Transverse colon (tissue), 4 donors: ENCODE measurements at places on chromosomes 12 and 14. TPM values are rescaled to one million over a fixed set of nuclear protein-coding genes. Genes with fewer than 3 reads are reported as not detected.

GRCh38 chr14:86675059-86675458 lies 1145.1 kb downstream of the FLRT2 start:
- DNase-seq = no peak

DNA sequence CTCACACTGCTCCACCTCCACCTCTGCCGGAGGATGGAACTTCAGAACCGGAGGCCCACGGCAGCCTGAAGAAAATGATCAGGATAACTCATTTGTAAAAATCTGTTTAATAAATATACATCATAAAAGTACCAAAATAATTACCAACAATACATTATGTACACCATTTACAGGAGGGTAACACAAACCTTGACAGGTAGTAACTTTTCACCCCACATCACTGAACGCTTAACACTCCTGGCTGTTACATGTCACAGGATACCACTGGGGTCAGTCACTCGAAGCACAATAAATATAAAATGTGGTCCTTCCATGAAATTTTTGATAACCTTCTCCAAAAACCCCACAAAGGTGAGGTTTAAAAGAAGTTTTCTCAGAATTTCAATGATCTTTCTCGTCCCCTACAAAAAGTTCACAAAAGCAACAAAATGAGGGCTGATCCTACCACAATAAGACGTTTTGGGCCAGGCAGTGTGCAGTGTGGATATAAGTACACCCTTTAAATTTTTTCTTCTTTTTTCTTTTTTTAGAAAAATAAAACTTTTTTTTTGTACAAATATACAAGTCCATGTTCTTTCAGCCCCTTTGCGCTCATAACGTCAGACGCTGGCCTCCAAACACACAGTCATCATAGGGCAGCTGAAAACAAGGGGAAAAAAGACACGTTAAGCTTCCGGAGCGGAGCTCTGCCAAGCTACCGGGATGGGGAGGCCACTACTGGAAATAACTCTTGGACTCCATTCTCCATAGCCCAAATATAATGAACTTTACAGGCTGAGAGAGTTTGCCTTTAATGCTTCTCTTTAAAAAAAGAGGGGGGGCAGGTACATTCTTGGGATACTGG lies 2.9 kb downstream of the NFKBIA start:
- DNase-seq = no peak

GRCh38 chr12:5807090-5807414 lies 138.0 kb downstream of the ANO2 start:
- no peak for DNase-seq

DNA sequence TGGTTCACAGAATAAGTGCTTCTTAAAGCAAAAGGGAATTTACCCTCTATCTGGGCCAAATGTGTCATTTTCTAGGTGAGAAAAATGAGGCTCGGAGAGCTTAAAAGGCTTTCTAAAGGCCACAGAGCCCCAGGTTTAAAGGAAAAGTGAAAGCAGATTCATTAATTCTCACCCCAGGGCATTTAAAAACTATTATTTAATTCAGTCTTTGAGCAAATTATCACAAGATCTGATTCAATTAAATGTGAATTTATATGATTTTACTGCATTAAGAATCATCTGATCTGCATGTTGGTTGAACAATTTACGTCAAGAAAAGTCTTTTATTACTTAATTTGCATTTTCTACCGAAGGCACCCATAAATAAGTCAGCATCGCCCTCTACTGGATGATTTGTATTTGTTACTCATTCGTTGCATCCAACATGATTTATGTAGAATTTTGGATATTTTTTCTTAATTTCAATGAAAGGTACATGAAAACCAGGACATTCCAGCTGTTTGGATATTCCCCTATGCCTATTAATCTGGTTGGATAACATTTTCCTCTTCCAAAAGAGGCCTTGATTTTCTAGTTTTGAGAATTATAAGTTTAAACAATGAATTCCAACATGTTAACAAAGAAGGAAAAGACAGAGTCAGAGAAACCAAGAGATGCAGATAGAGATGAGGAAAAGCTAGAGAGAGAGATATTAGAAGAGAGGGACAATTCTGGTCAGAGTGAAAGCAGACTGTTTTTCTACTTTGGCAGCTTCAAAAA lies 19.1 kb upstream of the DHRS7 start:
- no peak for DNase-seq

Gene ACOT6
- not detected for total RNA-seq

Gene PMCH
- not detected for total RNA-seq

DNA sequence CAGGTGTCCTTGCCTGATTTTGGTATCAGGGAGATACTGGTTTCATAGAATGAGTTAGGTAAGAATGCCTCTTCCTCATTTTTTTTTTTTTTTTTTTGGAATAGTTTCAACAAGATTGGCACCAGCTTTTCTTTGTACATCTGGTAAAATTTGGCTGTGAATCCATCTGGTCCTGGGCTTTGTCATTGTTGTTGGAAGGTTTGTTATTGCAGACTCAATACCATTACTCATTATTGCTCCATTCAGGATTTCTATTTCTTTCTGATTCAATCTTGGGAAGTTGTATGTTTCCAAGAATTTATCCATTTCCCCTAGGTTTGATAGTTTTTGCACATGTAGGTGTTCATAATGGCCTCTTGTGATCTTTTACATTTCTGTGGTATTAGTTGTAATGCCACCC lies 126.0 kb upstream of the KITLG start:
- no peak for DNase-seq

Gene CPM
- total RNA-seq = 147 TPM

- DNase-seq = no peak
Observed at GRCh38 chr12:119808441-119808840, 68.7 kb downstream of the CIT start.

DNA sequence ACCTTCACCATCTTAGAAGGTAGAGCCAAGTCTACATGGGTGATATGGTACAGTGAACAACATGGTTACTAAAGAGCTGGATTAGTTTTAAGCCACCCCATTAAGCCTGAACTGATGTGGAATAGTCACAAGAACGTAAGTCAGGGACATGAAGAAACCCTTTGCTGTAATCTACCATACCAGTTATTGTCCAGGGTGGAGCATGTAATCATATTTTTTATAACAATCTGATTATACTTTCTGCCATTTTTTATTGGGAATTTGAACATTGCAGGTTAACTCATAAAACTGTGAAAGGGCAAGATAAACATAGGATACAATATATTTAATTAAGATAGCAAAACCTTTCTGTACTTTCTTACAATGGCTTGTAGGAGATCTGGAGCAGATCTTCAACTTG lies 103.6 kb downstream of the FIGNL2 start:
- no peak for DNase-seq

DNA sequence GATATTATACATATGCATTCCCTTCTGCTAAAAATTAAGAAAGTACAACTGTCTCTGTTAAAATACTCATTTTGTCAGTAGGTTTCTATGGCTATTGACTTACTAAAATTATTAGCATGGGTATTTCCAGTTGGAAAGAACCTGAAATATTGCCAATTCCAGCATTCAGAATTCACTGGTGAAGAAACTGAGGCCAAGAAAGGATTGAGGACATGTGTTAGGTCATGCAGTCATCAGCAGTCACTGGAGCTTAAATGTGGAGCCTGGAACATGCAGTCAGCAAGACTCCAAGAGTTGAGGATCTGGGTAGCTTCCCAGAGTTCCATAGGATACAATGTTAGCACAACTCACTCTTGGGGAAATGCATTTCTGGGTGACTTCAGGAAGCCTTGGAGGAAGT lies 1335.6 kb downstream of the AACS start:
- DNase-seq = no peak

- no peak for DNase-seq
Observed at GRCh38 chr12:49322367-49322707, 718 bp upstream of the TROAP start.

DNA sequence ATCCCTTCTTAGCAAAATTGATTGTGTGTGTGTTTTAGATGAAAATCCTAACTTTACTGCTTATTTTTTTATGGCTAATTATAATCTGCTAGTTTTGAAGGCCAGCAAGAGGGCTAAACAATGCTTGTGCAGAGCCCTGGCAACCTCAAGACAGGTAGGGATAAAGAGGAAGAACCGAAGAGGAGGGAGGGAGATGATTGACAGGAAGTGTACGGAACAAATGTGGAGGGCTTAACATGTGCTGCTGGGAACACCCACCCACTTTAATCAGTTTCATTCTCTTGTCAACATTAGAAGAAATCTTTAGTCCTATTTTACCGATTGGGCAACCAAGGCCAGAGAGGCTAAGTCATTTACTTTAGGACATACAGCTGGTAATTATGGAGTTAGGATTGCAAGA lies 1.4 kb upstream of the WSCD2 start:
- no peak for DNase-seq

Gene PTCSC3
- not detected for total RNA-seq

DNA sequence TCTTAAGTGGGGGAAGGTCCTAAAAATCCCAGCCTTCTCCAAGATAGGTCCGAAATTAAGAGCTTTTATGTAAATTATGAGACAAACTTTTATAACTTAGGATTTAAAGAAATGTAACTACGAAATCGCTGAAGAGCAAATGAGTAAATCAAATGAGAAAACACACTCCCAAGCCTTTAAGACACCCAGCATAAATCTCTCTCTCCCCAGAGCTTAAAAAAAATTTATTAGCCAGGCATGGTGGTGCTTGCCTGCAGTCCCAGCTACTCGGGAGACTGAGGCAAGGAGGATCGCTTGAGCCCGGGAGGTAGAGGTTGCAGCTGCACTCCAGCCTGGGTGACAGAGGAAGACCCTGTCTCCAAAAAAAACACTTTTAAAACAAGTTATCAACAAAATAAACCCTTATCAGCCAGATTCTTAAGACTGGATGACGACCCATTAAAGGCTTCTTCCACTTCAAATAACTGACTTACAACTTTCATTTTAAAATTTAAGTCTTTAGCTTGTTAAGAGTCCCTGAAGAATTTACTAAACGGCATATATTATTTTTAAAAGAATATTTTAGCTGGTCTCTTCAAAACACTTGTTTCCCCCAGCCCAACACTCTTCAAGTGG lies 3.2 kb downstream of the PTGES3 start:
- DNase-seq = no peak

DNA sequence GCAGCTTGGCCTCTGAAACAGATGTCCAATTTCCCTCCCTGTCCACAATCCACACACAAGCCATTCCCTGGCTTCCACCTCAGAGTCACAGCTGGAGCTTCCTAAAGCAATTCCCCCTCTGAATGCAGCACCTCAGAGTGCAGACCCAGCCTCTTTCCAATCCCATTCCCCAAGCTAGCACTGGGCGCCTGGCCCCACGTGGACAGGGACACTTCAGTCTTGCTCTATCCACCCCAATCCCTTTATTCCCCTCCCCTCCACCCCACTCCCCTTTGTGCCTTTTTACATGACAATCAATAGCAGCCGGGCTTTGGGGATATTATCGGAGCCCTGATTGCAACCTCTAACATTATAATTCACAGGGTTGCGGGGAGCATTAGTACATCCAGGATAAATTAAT lies 292.6 kb downstream of the TTC8 start:
- DNase-seq = no peak

Gene TSPAN9
- 4.2 TPM for total RNA-seq

Gene COCH
- total RNA-seq = 1.1 TPM

DNA sequence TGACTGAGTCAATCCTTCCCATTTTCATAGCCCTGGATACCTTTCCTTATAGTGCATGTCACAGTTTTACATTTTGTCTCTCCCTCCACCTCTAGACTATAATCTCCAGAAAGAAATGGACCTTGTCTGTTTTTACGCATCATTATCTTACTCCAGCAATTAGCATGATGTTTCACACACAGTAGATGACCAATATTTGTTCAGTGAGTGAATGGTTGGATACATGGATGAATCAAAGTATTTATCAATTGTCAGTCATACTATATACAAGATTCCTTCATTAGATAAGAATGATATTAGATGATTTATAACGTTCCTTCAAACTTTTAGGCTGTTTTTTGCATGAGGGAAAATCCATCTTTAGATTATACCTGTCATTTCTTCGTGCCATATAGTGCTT lies 61.1 kb downstream of the PTHLH start:
- DNase-seq = no peak

GRCh38 chr12:127411166-127411915 lies 855.6 kb upstream of the TMEM132C start:
- no peak for DNase-seq

Gene MYH6
- not detected for total RNA-seq

DNA sequence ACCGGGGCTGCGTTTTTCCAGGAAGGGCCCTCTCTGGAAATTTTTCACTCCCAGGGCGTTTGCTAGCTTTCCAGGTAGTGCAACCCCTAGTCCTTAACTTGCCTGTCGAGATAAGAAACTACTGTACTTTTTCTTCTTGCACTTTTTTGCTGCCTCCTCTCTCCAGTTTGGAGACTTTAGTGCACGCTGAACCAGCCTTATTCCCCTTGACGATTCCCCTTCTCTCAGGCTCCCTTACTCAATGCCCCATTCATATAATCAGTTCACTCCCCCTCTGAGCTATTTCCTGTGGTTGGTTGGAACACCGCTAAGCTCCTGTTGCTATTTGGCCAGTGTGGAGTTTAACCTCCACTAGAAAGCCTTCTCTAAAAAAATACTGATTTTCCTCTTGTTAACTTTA lies 682 bp downstream of the CREBL2 start:
- no peak for DNase-seq

Gene NID2
- 23.8 TPM for total RNA-seq

Gene PLEKHG7
- total RNA-seq = 8.6 TPM

Gene MAP1LC3B2
- 2.5 TPM for total RNA-seq

DNA sequence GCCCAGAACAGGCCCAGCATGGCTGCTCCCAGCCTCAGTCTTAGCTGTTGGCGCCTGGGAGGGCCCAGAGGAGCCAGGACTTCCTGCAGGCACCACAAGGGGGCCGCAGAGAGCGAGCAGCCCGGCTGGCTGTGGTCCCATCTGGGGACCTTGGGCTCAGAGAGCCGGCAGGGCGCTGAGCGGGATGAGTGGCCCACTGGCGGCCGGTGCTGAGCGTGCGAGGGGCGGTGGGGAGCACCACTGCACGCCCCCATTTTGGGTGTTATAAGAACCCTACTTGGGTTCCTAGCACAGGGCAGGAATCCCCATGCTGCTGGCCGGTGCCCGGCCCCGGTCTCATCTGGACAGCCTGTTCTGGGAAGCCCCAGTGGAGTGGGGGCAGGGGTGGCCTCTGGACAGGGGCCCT lies 25.9 kb upstream of the CRIP2 start:
- peak; percentile 66 for DNase-seq

- no peak for DNase-seq
Observed at GRCh38 chr12:58487678-58488161, 432.6 kb downstream of the LRIG3 start.

- DNase-seq = no peak
Observed at GRCh38 chr14:104475802-104476201, 103.8 kb upstream of the C14orf180 start.

GRCh38 chr12:77214136-77214535 lies 148.8 kb upstream of the E2F7 start:
- no peak for DNase-seq

DNA sequence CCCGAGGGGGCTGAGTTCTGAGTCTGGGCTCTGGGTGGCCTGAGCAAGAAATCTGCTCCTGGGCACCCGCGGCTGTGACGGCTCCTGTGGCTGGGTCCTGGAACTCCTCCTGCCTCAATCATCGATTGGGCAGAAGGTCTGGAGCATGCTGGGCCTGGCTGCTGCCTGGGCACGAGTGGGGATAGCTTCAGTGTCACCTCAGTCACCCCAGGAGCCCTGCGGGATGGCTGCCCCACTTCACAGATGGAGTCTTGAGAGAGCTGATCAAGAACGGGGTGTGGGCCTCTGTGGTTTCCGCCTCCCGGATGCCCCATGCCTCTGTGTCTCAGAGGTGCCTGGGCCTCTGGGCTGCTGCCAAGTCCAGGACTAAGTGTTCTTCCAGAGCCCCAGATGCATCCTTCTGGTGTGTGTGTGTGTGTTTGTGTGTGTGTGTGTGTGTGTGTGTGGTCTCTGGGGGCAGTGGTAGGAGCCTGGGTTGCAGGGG lies 185.6 kb upstream of the C14orf180 start:
- peak; percentile 59 for DNase-seq

Gene PTPRO
- total RNA-seq = 0.75 TPM

Gene USP30
- total RNA-seq = 6.8 TPM

Gene MANSC1
- 16.8 TPM for total RNA-seq

Gene TUNAR
- total RNA-seq = not detected

Gene SUOX
- total RNA-seq = 37.0 TPM
